ENCODE measurements at places on chromosomes 7 and 10.

DNA sequence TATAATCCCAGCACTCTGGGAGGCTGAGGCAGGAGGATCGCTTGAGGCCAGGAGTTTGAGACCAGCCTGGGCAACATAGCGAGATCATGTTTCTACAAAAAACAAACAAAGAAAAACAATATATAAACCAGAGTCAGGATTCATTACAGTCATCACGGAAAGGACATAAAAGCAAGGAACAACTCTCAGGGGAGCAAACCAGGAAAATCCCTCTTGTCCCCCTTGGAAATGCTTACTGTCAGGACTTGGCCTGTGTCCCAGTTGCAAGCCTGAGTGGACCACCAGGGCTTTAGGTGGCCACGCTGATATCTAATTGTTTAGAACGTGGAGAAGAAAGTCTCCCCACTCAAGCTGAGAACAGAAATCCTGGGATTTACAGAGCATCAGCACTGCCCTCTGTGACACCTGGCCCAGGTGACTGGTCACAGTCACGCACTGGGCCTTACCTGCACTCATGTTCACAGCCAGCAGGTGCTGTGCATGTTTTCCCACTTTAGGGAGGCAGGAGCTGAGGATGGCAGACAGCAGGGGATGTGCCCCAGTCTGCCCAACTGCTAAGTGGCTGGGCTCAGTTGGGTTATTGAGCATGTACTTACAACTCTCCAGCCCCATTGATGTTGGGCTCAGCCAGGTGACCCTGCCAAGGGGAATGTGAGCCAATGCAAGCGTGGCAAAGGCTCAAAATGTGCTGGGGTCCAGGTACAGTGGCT lies 60.9 kb downstream of the TMEM130 start:
- no peak for DNase-seq

DNA sequence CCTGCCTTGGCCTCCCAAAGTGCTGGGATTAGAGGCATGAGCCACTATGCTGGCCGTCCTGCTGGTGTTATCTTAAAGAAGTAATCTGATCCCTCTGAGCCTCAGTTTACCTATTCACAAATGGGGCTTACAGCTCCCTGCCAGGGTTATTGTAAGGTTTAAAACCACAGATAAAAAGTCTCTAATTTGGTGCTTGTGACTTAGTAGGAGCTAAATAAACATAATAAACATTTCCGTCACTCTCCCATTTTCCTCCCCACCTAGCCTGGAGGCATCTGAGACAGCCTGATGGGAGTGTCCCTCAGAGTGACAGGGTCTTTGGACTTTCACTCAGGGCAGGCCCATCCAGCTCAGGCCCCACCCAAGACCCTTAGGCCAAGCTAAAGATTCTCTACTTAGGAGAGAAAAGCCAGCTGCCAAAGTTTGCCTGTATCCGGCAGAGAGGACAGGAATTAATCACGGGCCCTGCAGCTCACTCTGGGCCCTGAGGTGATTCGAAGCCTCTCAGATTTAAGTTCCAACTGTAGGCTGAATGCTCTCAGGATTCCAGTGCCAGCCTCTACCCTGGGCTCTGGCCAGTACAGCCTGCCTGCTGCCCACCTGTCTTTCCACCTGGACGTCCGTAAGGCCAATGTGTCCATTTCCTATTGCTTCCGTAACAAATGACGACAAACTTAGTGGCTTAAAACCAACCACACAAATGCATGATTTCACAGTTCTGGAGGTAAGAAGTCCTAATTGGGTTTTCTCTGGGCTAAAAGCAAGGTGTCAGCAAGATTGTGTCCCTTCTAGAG lies 21.8 kb upstream of the DUSP5 start:
- DNase-seq, result no peak

DNA sequence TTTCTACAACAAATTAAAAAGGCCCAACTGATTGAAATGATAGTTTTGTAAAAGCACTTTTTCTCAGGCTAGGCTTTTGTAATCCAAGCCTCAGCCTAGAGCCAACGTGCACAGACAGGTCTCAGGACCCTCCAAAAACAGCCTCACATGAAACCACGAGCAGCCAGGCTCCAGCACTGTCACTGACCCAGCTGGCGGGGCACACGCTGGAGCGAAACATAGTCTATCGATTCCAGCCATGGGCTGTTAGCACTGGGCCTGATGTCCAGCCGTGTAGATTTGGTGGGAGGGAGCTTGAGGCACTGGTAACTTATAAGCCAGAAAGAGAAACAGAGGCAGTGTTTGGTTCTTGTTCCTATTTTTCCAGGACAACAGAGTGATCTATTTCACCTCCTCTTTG lies 104.5 kb downstream of the EBF3 start:
- no peak for DNase-seq

- no peak for DNase-seq
These were observed 316.0 kb downstream of the PTPRN2 start for GRCh38 chr7:158271646-158272045.

DNA sequence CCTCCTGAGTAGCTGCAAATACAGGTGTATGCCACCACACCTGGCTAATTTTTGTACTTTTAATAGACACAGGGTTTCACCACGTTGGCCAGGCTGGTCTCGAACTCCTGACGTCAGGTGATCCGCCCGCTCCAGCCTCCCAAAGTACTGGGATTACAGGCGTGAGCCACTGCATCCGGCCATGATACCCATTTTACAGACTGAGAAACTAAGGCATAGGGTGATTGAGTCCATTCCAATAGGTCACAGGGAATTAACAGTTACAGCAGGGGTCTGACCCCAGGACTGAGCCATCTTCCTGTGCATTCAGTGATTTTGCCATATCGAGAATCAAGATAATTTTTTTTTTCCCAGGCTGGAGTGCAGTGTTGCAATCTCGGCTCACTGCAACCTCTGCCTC lies 12.3 kb upstream of the CTBP2 start:
- no peak for DNase-seq

GRCh38 chr7:113698556-113699220 lies 220.1 kb downstream of the PPP1R3A start:
- DNase-seq, result peak; percentile 42

DNA sequence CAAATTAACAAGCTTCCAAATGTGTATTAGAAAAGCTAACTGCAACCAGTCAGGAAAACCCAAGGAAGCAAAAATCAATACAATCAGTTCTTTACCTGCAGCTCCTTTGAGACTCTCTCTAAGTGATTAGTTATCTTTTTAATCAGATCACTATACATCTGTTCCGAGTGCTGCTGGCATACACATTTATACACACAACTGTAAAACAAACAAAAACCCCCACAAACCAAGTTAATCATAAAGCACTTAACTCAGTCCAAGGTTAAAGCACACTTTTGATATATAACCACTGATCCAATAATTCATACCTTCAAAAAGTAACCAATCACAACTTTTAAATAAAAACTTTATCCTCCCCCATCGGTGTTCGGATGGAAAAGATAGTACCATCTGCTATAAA lies 25.6 kb downstream of the CACUL1 start:
- DNase-seq, result no peak

GRCh38 chr10:118868589-118868988 lies 113.8 kb upstream of the CACUL1 start:
- DNase-seq, result no peak

GRCh38 chr10:43453266-43453831 lies 16.4 kb downstream of the ZNF487 start:
- no peak for DNase-seq

- no peak for DNase-seq
These were observed 53.2 kb downstream of the PANK1 start for GRCh38 chr10:89591796-89592271.

DNA sequence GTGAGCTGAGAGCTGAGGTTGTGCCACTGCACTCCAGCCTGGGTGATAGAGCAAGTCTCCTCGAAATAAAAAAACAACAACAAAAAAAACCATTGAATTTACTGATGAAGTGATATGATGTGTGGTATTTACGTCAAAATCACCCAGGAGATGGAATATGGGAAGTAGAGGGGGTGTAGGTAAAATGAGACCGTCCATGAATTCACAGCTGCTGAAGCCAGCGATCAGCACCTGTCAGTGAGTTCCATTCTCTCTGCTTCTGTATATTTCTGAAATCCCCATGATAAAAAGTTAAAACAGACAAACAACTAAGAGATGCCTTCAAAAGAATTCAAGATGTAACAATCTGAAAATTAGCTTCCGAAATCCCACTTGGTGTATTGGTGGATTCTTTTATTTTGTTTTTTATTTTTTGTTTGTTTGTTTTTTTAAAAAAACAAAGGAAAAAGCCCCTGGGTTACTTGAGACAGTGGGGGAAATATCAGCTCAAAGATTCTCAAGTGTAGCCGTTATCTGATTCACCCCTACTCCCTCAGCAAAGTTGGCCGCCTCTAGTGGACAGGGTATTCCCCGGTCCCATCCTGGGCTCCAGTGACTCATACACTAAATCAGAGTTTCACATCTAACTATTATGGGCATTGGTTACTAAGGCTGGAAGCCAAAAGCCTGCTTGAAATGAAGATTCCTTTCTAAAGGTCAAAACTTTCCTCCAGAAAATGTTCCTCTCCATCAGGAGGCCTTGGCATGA lies 76.4 kb downstream of the MAP3K8 start:
- DNase-seq, result no peak

- DNase-seq, result no peak
These were observed 20.4 kb upstream of the HILPDA start for GRCh38 chr7:128435327-128435686.

GRCh38 chr7:7702826-7703225 lies 15.6 kb downstream of the RPA3 start:
- no peak for DNase-seq

DNA sequence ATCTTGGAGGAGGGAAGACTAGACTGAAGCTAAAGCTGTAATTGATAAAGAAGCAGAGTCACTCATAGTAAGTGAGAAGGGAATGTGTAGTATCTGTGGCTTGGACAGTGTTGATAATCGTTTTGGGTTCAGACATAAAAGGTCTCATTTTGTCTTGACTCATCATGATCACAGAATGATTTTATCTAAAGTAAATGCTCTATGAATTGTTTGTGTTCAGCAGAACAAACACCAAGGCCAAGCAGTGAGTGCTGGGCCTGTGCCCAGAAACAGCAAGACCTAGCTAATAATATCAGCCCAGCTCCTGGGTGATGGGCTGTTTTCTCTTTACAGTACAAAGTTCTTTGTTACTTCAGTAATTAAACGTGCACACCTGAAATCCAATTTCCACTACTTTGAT lies 26.7 kb upstream of the CD36 start:
- no peak for DNase-seq

- DNase-seq, result no peak
These were observed 531.3 kb upstream of the LRRTM3 start for GRCh38 chr10:66394342-66395063.

DNA sequence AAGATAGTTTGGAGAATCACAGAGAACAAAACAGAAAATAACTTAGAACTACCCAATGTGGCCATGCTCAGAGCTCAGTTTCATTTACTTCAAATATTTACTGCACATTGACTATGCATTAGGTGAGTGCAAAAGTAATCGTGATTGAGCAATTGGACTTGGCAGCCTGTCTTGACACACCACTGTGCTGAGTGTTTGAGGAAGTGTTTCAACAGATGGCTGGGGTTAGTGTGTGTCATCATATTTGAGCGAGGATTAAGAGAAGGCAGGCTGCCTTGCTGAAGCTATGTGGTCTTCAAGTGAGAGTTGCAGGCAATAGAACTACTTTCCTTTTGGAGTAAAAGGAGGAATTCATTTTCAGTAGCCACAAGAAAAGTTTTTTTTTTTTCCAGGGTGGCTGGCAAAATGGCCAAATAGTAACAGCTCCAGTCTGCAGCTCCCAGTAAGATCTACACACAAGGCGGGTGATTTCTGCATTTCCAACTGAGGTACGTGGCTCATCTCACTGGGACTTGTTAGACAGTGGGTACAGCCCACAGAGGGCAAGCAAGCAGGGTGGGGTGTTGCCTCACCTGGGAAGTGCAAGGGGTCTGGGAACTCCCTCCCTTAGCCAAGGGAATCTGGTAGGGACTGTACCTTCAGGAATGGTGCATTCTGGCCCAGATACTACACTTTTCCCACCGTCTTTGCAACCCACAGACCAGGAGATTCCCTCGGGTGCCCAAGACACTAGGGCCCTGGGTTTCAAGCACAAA lies 37.6 kb downstream of the AKR1C4 start:
- no peak for DNase-seq

DNA sequence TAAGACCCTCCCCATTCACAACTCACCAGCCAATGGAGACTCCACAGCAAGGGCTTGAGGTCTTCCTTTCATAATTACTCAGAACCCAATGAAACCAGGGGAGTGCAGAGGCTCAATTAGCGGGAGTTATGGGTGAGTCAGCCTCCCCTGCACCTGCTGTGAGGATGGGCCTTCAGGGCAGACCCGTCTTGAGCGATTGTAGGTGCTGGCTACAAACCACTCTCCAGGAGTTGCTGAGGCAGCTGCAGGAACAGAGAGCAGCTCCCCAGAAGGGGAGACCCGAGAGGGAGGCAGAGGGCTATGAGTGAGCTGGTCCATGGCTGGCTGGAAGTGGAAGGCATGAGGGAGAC lies 58.5 kb upstream of the SORCS3 start:
- DNase-seq, result peak; percentile 12

- DNase-seq, result no peak
These were observed 130.0 kb upstream of the LANCL2 start for GRCh38 chr7:55235115-55235514.

- no peak for DNase-seq
These were observed 372.1 kb upstream of the AKR1E2 start for GRCh38 chr10:4453950-4454349.

GRCh38 chr10:110349831-110350230 lies 45.1 kb upstream of the SMNDC1 start:
- DNase-seq, result no peak

DNA sequence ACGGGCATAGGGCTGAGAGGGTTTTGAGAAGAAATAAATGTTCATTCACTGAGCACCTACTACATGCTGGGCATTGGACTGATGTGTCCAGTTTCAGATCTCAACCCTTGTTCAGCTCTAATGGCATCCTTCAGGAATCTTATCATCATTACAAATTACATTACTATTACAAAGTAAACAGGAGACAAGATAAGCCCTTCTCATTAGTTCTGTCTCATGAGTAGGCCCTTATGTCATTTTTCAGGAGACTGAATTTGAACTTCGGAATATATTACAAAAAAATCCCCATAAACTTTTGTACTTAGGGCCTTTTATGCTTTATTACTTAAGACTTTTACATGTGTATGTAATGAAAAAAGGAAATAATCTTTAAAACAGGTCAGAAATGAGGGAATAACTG lies 289.7 kb downstream of the BAMBI start:
- DNase-seq, result no peak

DNA sequence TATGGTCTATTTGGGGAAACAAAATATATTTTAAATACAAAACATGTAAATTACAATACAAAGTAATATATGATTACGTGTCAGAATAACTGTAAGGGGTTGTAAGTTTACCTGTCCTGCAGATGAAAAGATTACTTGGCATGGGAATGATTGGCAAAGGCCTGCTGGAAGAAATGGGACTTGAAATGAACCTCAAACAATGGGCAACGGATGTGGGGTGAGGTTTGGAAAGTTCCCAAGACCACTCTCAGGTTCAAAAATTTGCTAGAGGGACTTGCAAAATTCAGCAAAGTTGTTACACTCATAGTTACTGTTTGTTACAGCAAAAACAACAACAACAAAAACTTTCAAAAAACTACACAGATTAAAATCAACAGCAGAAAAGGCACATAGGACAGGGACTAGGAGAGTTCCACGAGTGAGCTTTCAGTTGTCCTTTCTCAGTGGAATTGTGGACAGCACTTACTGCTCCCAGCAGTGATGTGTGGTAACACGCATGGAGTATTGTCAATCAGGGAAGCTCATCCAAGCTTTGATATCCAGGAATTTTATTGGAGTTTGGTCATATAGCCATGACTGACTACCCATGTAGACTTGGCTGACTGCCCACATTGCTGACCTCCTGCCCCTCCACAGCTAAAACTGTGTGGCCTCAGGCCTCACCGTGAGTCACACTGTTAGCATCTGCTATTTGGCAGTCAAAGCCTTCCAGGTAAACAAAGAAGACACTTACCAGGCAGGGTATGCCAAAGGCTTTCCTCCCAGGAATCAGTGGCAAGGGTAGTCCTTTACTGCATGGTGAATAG lies 43.8 kb downstream of the EXOC6 start:
- DNase-seq, result peak; percentile 96
